ENCODE measurements at places on chromosomes 3 and 15. TPM values are rescaled to one million over a fixed set of nuclear protein-coding genes. Genes with fewer than 3 reads are reported as not detected.
A peak's percentile ranks its signal among the peaks of the same experiment; 100 is the strongest.

DNA sequence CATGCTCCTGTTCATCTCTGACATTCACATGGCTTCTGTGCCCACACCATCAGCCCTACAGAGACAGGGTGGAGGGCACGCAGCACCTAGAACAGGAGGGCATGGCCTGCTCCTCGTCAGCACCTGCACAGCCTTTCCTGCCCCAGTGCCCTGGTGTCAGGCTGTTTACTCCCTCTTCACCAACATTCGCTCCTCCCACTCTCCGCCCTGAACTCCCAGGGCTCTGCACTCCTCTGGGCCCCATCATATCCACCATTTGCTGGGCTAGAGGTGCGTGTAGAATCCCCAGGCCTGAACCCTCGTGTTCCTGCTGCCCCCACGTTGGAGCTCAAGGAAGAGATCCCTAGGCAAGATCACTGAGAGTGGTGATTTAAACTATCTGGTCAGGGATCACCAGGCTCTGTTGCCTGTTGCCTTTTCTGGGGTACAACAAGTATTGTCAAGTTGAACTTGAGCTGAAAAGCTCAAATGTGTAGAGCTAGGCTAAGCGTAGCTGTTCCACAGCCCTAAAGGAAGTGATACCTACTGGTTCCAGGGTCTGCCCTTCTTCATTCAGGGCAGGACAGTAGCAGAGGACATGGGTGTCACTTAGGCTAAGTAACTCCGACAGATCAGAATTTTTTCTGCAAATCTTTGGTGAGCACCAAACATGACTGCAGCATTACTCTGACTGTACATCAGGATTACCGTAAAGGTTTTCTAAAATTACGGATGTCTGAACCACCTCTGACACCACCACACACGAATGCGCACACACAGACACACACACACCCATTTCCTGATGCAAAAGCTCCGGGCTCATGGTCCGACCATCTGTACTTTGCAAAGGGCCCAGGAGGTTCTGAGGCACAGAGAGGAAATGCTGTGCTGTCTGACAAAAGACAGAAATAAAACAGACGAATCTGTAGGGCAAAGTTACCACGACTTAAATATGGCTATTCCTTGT is 43.7 kb upstream of the GNB5 start:
- no peak for DNase-seq

Gene GPR171
- 2.5 TPM for polyA plus RNA-seq

- no peak for DNase-seq
Observed at GRCh38 chr3:100650651-100651619, 41.5 kb downstream of the ADGRG7 start.

DNA sequence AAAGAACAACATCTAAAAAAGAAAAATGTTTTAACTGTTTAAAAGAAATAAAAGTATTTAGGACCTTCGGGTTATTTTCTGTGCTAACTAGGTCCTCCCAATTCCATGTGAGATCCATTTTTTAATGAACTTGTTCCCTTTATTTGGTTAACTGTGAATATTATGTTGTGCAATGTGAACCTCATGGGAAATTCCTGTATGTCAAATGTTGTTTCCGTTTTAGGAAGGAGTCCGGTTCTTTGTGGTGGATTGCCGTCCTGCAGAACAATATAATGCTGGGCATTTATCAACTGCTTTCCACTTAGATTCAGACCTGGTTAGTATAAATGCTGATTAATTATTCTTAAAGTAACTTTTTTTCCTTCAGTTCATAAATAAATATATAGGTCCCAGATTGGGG is 35.5 kb upstream of the NIT2 start:
- DNase-seq, result no peak

Gene LRTM1
- 0.25 TPM for polyA plus RNA-seq

DNA sequence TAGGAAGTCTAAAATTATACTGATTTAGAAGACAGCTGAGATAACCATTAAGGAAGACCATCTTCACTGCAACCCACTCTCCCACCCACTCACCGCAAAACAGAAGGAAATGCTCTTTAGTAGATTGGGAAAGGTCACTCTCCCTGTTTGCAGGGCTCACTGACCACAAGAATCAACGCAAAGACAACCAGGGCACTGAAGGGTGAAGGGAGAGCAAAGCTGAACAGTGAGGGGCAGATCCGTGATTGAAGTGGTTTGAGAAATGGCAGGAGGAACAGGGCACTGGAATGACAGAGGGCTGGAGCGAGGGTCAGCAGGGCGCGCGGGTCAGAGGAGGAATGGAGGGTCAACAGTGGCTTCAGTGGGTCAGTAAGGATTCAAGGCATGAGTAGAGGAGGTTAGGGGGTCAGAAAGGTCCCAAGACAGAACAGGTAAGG is 520 bp downstream of the MESD start:
- no peak for DNase-seq

Gene KIAA1143
- polyA plus RNA-seq, result 28.6 TPM

DNA sequence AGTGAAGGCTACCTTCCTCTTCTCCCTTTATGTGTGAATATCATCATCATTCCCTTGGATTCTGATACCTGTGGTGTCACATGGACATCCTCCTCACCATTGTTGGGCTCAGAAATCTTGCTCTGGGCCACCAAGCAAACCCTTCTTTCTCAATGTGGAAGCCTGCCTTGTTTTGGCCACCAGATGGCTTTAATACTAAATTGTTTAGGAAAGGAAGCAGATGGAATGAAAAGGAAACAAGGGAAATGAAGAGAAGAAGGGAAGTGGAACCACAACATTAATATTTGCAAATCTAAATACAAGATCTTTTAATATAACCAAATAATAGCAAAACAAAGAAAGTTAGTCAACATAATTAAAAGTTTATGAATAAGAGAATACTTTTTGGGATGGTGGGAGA is 14.0 kb downstream of the FAM227B start:
- no peak for DNase-seq

DNA sequence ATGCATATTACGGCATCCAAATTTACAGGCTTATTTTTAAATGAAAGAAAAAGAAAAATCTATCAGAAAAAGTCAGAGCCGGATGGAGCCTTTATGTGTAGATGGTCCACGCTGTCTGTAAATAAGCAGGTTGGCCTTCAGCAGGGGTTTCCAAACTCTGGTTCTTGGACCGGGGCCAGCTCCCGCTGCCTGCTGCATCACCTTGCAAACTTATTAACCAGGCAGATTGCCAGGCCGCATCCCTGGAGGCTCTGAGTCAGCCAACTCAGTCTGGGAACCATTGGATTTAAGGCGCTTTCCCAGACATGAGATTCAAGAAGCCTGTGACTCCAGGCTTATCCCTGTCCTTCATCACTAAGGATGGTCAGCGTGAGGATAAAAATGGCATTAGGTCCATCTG is 212.4 kb downstream of the OPA1 start:
- DNase-seq, result peak; percentile 81

Gene CRYGS
- polyA plus RNA-seq, result 4.9 TPM

- no peak for DNase-seq
Observed at GRCh38 chr3:22236490-22237270, 485.7 kb upstream of the ZNF385D start.

Gene ADGRG7
- polyA plus RNA-seq, result 56.1 TPM

- DNase-seq, result no peak
Observed at GRCh38 chr15:47466357-47466756, 250.9 kb upstream of the SEMA6D start.

DNA sequence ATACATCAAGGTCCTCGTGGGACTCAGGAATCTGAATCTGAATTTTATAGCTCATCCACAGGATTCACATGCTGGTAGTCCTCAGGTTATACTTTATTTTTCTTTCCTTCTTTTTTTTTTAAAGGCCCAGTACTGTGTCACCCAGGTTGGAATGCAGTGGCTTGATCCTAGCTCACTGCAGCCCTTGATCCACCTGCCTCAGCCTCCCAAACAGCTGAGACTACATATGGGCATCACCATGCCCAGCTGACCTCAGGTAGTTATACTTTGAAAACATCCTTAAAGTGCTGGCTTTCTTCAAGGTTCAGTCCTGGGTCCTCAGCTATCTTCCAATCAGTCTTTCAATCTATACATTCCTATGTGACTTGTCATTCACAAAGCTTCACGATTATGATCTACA is 38.2 kb downstream of the SNX4 start:
- no peak for DNase-seq

Gene APOD
- 12.6 TPM for polyA plus RNA-seq

- DNase-seq, result peak; percentile 78
Observed at GRCh38 chr3:32401556-32402081, 10.0 kb downstream of the CMTM7 start.

Gene HYKK
- polyA plus RNA-seq, result 11.1 TPM

GRCh38 chr15:70831094-70831911 is 22.7 kb downstream of the LARP6 start:
- DNase-seq, result no peak

DNA sequence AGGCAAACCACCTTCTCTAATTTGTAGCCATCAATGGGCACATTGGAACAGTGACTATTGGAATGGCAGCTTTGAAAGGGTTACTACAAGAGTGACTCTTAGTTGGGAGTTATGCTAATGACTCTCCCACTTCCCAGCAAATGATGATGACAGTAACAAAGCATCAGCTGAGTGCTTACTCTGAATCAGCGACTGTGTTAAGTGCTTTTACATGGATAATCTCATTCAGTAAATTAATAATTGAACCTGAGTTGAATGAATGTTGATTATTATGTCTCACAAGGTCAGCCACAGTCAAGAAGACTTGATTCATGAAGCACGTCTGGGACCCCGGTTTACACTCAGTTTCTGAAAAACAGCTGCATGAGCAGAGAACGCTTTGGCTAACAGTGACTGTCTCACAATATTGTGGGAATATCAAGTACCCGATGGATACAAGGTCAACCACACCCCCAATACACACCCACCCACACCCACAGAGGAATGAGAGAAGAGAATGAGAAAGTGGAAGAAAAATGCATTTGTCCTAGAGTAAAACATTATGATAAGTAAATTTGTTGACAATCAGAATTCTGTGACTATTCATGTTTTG is 242.0 kb upstream of the FEZF2 start:
- DNase-seq, result no peak

DNA sequence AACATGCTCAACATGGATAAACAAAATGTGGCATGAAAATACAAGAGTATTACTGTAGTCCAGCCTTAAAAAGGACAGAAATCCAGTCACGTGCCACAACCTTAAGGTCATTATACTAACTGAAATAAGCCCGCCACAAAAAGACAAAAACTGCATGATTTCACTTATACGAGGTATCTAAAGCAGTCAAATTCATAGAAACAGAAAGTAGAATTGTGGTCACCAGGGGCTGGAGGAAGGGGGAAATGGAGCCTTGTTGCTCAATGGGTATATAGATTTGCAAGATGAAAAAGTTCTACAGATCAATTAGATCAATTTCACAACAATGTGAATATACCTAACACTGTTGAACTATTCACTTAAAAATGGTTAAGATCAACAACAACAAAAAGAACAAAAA is 7.4 kb downstream of the GLB1 start:
- DNase-seq, result no peak

Gene HHLA2
- polyA plus RNA-seq, result 121 TPM

Gene RETNLB
- polyA plus RNA-seq, result not detected

DNA sequence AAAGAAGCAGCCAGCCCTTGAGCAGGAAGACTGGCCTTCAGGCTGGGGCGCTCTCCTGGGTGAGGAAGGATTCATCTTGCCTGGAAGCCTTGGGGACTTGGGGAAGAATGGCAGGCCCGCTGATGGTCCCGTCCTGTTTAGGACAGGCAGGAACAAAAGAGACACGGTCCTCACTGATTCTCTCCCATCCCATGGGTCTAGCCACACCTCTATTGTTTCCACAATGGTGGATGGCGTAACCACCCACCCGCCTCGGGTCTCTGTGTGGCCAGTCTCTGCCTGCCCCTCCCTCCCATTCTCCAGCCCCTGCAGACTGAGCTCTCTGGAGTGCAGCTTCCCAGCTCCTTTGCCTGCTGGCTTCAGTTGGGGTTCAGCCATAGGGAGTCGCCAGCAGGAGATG is 284.3 kb downstream of the UACA start:
- no peak for DNase-seq

Gene ZNF619
- 6.1 TPM for polyA plus RNA-seq

GRCh38 chr3:157384031-157384430 is 52.6 kb upstream of the PTX3 start:
- no peak for DNase-seq

Measured in large intestine (tissue), 12 donors.